Mesothelial cell of epicardium (in vitro differentiated cells): ENCODE measurements at places on chromosomes 16 and 17.

GRCh38 chr16:64991001-64991400 lies 130.9 kb downstream of the CDH11 start:
- peaks cover 6% of the 10 kb centered on the region for H3K4me1 ChIP-seq
- DNase-seq, result no peak
- H3K27ac ChIP-seq, result no peak overlapping the region
- no peak overlapping the region for H3K4me3 ChIP-seq
- H3K27me3 ChIP-seq, result no peaks in the 10 kb centered on the region

DNA sequence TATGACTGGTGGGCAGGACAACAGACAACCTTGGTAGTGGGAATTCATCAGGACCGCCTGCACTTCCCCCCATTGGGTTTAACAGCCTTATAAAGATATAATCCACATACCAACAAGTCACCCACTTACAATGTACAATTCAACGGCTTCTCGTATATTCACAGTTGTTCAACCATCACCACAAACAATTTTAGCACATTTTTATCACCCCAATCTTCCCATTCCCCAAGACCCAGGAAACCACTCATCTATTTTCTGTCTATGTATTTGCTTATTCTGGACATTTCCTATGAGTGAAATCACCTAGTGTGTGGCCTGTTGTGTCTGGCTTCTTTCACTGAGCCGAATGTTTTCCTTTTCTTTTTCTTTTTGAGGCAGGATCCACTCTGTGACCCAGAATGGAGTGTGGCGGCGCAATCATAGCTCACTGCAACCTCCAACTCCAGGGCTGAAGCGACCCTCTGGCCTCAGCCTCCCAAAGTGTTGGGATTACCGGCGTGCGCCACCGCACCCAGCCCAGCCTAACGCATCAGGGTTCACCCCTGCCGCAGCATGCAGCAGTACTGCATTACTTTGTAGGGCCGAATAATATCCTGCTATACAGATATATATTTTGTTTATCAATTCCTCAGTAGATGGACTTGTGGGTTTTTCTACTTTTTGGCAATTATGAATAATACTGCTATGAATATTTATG lies 10.9 kb downstream of the ANKS3 start:
- H3K4me3 ChIP-seq, result no peak overlapping the region
- no peaks in the 10 kb centered on the region for H3K27me3 ChIP-seq
- no peak overlapping the region for H3K27ac ChIP-seq

DNA sequence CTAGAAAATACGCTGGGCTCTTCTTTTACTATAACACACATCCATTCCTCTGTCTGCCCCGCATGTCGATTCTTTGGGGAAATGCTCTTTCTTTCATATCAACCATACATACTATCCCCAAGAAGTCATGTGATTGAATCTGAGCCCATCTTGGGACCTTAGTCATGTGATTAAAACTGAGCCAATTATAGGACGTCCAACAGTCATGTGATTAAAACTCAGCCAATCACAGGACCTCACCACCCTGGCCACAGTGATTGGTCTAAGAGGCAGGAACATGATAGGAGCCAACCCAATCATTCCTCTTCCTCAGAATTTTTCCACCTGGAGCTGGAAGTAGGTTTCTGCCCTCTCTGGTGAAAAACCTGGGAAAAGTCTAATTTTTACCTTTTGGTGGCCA lies 78.8 kb downstream of the TMEM114 start:
- no peaks in the 10 kb centered on the region for H3K4me1 ChIP-seq
- peaks cover 51% of the 10 kb centered on the region for H3K27me3 ChIP-seq
- H3K27ac ChIP-seq, result no peak overlapping the region
- DNase-seq, result no peak

DNA sequence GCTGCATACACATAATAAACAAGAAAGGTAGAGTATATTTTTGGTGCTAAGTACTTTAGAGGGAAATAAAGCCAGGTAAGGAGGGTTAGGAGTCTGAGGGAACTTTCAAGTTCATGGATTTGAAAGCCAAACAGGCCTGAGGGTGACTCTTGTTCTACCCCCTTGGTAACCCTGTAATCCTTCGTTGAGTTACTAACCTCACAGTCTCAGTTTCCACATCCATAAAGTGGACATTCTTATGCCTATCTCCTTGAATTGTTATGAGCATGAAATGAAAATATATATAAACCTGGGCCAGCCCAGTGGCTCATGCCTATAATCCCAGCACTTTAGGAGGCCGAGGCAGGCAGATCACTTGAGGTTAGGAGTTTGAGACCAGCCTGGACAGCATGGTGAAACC lies 22.4 kb downstream of the PECAM1 start:
- H3K4me1 ChIP-seq, result no peaks in the 10 kb centered on the region
- no peak overlapping the region for H3K27ac ChIP-seq
- no peak for DNase-seq
- H3K36me3 ChIP-seq, result no peaks in the 10 kb centered on the region
- H3K4me3 ChIP-seq, result no peak overlapping the region

DNA sequence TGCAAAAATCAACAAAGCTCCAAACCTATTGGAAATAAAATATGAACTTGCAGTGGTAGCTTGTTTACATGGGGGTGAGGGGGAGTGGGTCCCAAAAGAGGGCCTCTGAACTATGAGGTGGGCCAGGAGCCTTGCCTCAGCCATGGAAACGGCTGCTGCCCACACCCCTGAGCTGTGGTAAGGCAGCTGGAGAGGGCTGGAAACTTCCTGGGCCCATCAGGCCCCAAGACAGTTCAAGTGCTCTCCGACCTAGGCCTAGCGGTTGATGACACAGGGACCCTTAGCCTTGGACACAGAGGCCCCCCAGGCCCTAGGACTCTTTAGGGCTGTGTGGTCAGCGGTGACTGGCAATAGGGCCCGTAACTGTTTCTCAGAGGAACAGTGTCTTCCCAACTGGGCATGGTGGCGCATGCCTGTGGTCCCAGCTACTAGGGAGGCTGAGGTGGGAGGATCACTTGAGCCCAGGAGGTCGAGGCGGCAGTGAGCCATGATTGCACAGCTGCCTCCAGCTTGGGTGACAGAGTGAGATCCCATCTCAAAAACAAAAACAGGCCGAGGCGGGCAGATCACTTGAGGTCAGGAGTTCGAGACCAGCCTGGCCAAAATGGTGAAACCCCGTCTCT lies 18.3 kb downstream of the UNC13D start:
- peaks cover 15% of the 10 kb centered on the region for H3K4me1 ChIP-seq
- no peak overlapping the region for H3K4me3 ChIP-seq
- no peak for DNase-seq
